ENCODE measurements at places on chromosomes 13 and 19. TPM values are rescaled to one million over a fixed set of nuclear protein-coding genes. Genes with fewer than 3 reads are reported as not detected.

FAM216B gene
- not detected for total RNA-seq

ZFP28 gene
- 10.2 TPM for total RNA-seq

ZNF541 gene
- total RNA-seq = 0.07 TPM

THAP8 gene
- total RNA-seq = 5.5 TPM

CYP2S1 gene
- total RNA-seq = 0.46 TPM

KCTD4 gene
- total RNA-seq = 0.20 TPM

SMIM44 gene
- total RNA-seq = not detected

All from smooth muscle cell of the pulmonary artery (primary cell).